Tibial nerve (tissue), 4 donors: ENCODE measurements at places on chromosomes 11 and 22.

GRCh38 chr11:77316733-77317342, 15.4 kb upstream of the GDPD4 start:
- H3K4me3 ChIP-seq, result no peak overlapping the region
- no peak overlapping the region for H3K27ac ChIP-seq
- H3K4me1 ChIP-seq, result no peaks in the 10 kb centered on the region
- H3K36me3 ChIP-seq, result no peaks in the 10 kb centered on the region
- H3K27me3 ChIP-seq, result no peaks in the 10 kb centered on the region

- H3K27me3 ChIP-seq, result peaks cover 13% of the 10 kb centered on the region
- no peak within 1 kb of the TSS for H3K27ac ChIP-seq
- H3K36me3 ChIP-seq, result no peaks in the 10 kb centered on the region
- H3K4me3 ChIP-seq, result no peak within 1 kb of the TSS
- no peaks in the 10 kb centered on the region for H3K4me1 ChIP-seq
- no peak for DNase-seq
Observed at GRCh38 chr22:37109242-37109917, at the start of gene TMPRSS6. Gene TMPRSS6 (minus strand): TSS chr22:37109713. CDS start chr22:37103417, 6,296 bp downstream.

- no peaks in the 10 kb centered on the region for H3K36me3 ChIP-seq
- H3K27ac ChIP-seq, result no peak overlapping the region
- no peaks in the 10 kb centered on the region for H3K4me1 ChIP-seq
- no peaks in the 10 kb centered on the region for H3K27me3 ChIP-seq
- no peak overlapping the region for H3K4me3 ChIP-seq
Observed at GRCh38 chr11:121137005-121137404, 36.0 kb downstream of the TECTA start.

GRCh38 chr22:46993633-46994032, 231.2 kb downstream of the TBC1D22A start:
- H3K4me3 ChIP-seq, result no peak overlapping the region
- H3K27ac ChIP-seq, result no peak overlapping the region
- DNase-seq, result no peak
- no peaks in the 10 kb centered on the region for H3K27me3 ChIP-seq
- peaks cover 20% of the 10 kb centered on the region for H3K4me1 ChIP-seq
- peaks cover 12% of the 10 kb centered on the region for H3K36me3 ChIP-seq

GRCh38 chr11:69075421-69076128, 26.8 kb downstream of the TPCN2 start:
- H3K4me1 ChIP-seq, result peaks cover 20% of the 10 kb centered on the region
- H3K27me3 ChIP-seq, result no peaks in the 10 kb centered on the region
- H3K4me3 ChIP-seq, result no peak overlapping the region

DNA sequence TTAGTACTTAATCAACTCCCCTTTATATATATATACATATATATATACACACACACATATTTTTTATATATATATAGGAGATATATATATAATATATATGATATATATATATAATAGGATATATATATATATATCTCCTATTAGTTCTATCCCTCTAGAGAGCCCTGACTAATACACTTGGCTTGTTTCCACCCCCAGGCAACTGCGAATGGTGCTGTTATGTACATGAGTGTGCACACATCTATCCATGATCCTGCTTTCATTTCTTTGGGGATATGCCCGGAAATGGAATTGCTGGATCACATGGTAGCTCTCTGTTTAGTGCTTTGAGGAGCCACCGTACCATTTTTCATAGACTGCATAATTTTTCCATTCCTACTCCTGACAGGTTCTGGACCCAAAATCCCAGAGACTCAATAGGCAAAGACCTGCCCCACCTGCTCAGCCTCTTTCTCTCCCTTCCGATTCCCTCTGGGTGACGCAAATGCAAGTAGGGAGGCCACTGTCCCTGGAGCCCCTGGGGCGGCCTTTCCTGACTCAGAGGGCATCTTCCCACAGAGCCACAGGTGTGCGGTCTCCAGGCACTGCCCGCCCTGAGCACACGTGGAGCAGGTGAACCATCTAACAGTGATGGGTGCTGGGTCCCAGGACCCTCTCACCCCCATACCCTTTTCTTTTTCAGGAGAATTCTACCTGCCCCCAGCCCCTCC, 12.0 kb downstream of the FGF3 start:
- DNase-seq, result no peak
- H3K27me3 ChIP-seq, result no peaks in the 10 kb centered on the region
- H3K36me3 ChIP-seq, result no peaks in the 10 kb centered on the region
- H3K27ac ChIP-seq, result no peak overlapping the region

- no peaks in the 10 kb centered on the region for H3K4me1 ChIP-seq
- H3K36me3 ChIP-seq, result no peaks in the 10 kb centered on the region
- H3K4me3 ChIP-seq, result no peak overlapping the region
- H3K27me3 ChIP-seq, result no peaks in the 10 kb centered on the region
- H3K27ac ChIP-seq, result no peak overlapping the region
Observed at GRCh38 chr11:74546752-74547151, 45.6 kb upstream of the POLD3 start.
